ENCODE measurements at places on chromosomes 7 and 10.
A peak's percentile ranks its signal among the peaks of the same experiment; 100 is the strongest.

GRCh38 chr7:69814421-69814962, 216.2 kb downstream of the AUTS2 start:
- DNase-seq: no peak

- DNase-seq: no peak
These were observed 25.7 kb downstream of the CPXM2 start for GRCh38 chr10:123865880-123866279.

DNA sequence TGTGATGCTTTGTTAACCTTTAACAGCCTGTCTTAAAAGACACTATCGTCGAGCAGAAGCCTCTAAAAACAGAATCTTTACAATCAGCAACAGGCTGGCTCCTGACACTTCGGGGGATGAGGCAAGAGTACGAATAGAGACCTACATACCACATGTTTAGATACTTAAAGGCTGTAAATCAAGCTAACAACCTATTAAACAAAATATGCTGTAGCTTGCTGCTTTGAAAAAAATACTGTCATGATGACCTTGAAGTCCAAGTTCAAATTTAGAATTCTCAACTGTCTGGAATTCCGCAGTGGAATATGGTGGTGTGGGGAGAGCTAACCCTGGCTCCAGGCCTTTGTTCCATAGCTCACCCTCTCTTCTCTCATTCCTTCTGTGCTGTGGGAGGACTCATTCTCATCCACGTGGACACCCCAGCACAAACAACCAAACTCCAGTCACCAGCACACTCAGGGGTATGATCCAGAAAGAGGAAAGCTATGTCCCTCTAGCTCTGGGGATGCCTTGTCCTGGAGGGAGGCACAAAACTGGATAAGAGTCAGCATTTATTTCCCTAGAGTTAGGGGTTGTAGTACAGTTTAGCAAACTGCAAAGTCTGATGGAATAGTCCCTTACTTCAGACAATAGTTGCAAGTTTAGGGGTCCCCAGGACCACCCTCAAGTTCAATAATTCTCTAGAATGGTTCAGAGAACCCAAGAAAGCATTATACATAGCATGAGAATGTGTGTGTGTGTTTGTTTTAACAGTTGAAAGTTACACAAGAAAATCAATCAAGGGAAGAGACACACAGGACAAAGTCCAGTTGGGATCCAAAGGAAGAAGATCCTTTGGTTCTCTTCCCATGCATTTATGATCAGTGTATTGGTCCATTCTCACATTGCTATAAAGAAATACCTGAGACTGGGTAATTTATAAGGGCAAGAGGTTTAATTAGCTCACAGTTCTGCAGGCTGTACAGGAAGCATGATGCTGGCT, 196.1 kb upstream of the SVIL start:
- no peak for DNase-seq

DNA sequence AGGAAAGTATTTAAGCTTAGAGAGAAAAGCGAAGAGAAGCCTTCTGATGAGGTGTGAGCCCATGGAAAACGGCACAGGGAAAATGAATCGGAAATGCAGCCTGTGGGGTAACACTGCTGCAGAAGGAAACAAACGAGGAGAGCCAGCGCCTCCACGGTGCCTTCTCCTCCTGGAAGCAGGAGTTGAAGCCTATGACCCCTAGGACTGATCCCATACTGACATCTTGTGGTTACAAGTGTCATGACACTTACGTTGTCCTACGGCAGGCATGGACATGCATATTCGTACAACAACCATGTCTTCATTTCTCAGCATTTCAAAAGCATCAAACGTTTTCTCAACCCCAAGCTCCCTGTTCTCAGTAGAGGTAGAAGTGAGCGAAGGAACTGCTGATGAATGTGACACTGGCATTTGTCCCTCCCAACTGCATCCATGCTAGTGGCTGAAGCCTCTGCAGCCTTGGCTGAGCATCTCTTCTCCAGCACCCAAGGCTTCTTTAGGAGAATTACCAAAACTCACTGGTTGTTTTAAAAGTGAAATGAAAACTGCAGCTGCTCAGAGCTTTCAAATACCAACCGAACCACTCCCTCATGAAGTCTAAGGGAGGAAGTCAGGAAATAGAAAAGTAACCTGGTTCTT, 160.2 kb downstream of the JAZF1 start:
- peak; percentile 10 for DNase-seq

DNA sequence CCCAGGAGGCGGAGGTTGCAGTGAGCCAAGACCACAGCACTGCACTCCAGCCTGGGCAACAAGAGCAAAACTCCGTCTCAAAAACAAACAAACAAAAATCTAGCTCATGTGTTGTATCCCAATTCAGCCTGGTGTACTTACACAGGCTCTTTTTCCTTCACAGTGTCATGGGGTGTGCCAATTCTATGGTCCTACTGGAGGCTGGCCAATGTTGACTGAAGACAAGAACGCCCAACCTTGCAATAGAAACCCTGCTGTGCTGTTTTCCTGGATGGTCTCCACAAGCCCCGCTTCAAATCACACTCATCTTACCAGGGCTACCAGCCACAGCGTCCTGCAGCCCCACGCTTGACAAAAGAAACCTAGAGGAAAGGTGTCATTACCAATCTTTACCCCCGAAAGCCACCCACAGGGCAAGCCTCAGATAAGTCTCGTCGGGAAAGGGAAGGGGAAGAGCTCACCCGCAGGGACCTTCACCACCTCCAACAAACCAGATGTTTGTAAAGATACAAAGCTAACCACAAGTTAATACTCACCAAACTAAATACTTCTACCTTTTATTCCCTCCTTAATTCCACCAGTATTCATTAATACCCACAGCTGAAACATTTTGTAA, 64.8 kb downstream of the TNS3 start:
- no peak for DNase-seq

DNA sequence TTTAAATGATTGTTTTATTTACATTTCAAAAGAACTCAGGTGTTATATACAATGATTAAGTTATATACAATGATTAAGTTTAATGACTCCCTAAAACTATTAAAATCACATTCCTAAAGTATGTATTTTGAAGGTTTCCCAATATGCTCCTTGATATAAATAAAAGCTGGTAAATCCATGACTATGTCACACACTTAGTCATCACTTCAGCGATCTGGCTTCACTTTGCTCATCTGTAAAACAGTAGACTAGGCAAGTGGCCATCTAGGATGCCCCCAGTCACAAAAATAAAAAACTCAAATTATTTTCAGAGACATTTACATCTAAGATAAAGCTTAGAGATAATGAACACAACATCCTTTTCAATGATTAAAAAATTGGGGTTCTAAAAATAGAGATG, 10.8 kb downstream of the ICA1 start:
- DNase-seq: no peak

DNA sequence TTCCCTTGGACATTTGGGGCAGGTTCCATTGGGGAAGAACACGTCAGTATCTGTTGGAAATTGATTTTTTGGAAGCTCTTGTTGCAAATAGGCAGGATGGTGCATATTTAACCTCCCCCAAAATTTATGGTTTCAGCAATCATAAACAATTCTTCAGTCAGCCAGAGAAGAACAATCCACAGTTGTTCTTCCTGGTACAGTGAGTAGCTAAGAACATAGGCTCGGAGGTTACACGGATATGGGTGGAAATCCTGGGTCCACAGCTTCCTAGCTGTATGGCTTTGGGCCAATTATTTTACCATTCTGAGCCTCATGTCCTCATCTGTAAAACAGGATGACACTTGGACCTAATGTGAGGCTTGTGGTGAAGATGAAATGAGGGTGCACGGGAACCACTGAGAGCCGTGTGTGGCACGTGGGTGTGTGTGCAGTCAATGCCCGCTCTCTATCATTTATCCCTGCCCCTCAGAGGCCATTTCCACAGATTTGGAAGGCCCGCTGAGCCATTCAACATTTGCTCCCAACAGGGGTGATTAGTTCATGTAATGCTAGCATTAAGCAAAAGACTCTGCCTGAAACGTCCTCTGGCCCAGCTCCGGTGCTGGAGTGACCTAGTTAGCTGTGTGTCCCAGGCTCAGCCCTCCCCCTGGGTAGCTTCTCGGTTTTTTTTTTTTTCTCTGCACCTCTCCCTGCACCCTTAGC, 9.7 kb downstream of the CAMK1D start:
- DNase-seq: no peak
